ENCODE measurements at places on chromosomes 16 and 17.

GRCh38 chr17:27669850-27670249 lies 38.9 kb downstream of the LGALS9 start:
- no peak for DNase-seq

GRCh38 chr17:18084256-18084655 lies 3.5 kb upstream of the DRG2 start:
- no peak for DNase-seq

DNA sequence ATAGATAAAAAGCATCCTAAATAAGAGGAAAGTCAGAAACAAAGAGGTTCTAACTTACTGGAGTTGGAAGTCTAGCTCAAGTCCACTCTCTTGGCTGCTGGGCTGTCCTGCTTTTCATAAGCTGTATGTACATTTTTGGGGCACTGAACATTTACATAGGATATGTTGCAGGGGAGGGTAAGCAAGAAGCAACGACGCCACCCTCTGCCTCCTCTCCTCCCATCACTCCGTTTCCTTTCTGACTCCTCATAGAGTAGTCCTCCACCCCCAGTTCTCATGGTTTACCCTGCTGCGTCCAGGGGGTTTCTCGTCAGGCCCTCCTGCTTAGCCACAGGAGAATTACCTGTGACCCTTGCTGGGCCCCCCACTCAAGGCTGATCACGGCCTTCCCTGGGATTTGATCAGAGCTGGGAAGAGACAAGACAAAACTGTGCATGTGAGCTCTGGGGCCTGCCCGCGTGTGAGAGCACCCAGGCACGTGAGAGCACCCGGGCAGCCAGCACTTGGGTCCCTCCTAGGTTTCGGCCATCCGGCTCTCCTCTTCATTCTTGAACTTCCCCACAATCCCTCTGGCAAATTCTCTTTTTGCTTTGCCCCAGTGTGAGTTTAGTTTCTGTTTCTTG lies 37.1 kb downstream of the TMEM11 start:
- no peak for DNase-seq

- peak; percentile 63 for DNase-seq
These were observed 18.3 kb downstream of the PSME3IP1 start for GRCh38 chr16:57167538-57167937.

DNA sequence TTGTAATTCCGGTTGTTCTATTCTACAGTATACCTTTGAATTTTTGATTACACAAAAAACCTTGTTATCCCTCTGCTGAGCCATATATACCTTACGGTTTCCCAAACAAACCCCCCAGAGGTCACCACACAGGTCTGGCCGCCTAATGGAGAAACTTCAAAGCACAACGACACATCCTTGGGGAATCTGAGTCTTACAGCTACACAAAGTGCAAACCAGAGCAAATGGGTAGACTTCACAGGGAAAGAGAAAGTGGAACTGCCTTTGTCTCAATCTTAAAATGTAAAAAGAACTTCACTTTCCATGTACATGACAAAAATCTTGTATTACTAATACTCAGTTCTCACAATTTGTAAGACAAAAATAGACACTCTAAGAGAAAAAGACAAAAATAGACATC lies 2.7 kb downstream of the FBXO31 start:
- no peak for DNase-seq

- DNase-seq = no peak
These were observed 44.3 kb downstream of the RGS9 start for GRCh38 chr17:65181237-65182061.

DNA sequence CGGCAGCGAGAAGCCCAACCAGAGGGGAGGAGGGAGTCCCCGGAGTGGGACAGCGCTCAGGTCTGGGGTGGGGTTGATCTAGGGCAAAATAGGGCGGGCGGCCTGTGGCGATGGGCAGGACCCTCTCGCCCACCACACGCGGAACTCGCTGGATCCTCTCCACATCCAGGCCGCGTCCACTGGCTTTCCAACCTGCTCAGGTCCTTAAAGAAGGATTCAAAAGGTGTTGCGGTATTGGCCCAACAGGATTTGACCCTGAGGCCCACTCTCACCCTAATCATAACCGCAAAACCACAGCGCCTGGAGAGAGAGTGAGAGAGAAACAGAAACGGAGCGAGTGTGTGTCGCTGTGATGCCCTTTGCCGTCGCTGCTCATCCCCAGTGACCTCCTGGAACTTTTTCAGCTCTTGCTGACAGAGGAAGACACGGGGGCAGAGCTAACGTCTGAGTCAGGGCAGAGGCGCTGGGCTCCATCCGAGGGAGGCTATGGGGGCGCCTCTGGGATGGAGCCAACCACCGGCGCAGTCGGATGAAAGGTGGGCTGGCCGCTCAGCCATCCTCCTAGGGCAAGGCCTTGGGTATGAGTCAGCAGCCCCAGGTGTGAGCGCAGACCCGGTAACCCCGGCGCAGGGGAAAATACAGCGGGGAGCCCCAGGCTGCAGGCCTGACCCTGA lies 16.7 kb upstream of the OR1F1 start:
- DNase-seq = no peak

DNA sequence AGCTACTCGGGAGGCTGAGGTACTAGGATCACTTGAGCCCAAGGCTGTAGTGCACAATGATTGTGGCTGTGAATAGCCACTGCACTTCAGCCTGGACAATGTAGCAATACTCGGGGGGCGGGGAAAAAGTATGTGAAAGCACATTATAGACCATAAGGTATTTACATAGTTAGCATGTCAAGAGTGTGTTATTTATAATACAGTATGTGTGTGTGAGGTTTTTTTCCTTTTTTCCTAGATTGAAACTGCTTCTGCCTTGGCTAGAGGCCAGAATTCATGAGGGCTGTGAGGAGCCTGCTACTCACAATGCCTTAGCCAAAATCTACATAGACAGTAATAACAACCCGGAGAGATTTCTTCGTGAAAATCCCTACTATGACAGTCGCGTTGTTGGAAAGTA lies 30.5 kb downstream of the PTRH2 start:
- DNase-seq = no peak

GRCh38 chr17:74972973-74973328 lies 392 bp upstream of the HID1 start:
- no peak for DNase-seq

DNA sequence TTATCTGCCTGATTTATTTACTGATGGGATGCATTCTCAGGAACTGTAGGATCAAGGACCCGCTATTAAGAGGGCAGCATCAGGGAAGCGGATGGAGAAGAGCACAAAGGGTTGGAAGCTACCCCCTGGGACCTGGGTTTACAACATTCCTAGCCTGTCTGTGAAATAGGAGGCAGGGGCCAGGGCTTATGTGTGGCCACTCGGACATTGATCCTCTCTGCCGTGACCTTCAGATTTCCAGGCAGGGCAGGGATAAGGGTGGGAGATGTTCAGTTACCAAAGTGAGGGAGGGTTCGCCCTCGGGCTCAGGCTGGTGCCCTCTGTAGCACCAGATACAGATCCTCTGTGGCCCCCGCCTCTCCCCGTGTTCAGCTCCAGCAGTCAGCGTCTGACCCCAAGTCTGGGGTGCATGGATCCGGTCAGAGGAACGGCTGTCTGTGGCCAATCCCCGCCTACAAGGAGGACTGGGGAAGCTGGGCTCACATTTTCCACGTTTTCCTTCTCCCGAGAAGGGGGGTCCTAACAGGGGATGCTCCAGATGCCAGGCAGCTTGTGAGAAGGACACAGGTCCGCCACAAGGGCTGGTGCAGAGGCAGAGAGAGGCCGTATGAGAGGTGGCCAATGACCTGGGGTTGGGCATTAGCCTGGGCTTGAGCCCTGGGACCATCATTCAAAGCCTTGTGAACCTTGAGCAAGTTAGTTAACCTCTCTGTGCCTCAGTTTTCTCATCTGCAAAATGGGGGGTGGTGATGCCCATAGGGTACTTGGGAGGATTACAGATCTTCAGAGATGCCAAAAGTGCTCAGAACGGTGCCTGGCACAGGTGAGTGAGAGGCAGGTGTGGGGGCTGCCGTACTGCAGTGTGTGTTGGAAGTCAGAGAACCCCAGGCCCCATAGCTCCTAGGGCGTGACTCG lies 48.3 kb downstream of the ATP2C2 start:
- DNase-seq = no peak

DNA sequence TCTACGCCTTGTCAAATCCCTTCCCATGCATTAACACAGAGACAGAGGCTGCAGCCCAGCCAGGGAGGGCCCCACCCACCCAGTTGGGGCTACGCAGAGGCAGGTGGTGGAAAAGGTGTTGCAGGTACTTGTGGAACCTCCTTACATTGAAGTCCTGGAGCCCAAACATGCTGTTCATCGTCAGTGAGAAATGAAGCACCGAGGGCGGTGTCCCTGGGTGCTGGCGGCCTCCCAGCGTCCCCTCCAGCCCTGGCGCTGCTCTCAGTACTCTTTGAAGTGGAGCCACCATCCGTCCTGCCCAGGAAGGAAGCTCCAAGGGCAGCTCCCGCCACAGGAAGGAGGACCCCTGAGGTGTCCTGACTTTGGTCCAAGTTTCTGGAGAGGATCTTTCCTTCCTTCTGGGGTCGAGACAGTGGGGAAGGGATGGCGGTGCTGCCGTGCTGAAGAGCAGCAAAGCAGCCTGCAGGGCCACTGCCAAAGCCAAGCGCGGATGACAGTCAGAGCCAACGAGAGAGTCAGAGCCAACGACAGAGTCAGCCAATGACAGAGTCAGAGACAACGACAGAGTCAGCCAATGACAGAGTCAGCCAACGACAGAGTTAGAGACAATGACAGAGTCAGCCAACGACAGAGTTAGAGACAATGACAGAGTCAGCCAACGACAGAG lies 23.4 kb downstream of the LMF1 start:
- no peak for DNase-seq

- DNase-seq = no peak
These were observed 716.6 kb upstream of the CDH8 start for GRCh38 chr16:62752854-62753253.

GRCh38 chr16:59688006-59688405 lies 953.9 kb upstream of the GOT2 start:
- no peak for DNase-seq

DNA sequence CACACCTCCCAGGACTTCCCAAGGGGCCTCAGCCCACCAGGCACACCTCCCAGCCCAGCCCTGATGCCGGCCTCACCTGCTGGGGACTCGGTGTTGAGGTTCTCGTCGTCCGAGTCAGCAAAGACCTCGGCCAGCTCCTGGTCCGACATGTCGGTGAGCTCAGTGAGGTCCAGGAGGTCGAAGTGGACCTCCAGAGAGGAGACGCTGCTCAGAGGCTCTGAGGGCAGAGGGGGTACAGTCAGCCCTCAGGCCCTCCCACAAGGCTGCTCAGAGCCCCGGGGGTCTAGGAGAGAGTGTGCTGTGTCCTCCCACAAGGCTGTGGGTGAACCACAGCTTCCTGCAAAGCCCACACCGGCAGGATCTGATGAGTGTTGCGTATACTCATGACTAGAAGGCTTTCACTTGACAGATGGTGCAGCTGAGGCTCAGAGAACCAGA lies 10.5 kb downstream of the DBNDD1 start:
- DNase-seq = no peak

DNA sequence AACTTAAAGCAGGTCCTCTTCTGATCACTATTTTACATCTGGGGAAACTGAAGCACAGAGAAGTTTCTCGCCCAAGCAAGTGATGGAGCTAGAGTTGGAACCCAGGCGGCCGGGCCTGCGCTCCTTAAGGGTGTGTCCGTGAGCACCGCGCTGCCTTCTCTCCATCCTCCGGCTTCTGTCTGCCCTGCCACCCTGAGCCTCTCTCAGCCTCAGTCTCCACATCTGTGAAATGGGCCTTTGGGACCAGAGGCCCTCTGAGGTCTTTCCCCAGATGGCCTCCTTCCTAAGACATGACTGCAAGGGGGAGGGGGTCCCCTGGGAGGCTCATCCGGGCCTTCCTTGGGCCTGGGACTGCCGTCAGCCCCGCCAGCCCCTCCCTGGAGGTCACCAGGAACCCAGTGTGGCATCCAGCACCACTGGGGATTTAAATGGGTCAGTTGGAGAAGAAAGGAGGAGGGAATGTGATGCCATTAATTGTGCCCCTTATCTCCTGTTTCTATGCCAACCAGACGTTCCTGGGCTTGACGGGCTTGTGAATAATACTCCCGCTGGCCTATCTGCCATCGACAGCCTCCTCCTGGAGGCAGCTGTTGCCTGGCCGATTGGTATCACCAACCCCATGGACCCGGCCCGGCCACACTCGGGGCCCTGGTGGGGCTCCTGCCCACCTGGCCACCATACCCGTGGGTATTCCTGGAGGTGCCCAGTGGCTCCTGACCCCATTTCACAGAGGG lies 5.1 kb downstream of the ZFPM1 start:
- no peak for DNase-seq

GRCh38 chr17:59028328-59028727 lies 78.4 kb downstream of the TRIM37 start:
- no peak for DNase-seq

GRCh38 chr16:47144559-47144877 lies 773 bp upstream of the NETO2 start:
- no peak for DNase-seq

- no peak for DNase-seq
These were observed 21.7 kb upstream of the USP36 start for GRCh38 chr17:78862073-78863023.

DNA sequence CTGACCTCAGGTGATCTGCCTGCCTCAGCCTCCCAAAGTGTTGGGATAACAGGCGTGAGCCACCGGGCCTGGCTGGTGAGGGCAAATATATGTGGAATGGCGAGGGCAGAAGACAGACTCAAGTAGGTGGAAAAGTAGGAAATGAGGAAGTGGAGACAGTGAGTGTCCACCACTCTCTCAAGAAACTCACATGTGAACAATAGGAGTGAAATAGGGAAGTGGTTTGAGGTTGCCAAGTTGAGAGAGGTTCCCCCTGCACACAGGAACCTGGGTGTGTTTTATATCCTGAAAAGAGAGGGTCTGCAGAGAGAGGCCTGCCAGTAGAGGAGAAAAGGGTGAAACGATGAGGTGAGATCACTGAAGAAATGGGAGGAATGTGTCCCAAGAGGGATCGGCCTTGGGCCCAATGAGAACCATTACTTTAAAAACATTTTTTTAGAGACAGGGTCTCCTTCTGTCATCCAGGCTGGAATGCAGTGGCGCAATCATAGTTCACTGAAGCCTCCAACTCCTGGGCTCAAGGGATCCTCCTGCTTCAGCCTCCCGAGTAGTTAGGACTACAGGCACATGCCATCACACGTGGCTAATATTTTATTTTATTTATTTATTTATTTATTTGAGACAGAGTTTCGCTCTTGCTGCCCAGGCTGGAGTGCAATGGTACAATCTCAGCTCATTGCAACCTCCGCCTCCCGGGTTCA lies 17.1 kb upstream of the CORO1A start:
- no peak for DNase-seq

GRCh38 chr16:55233464-55233863 lies 90.5 kb upstream of the IRX6 start:
- no peak for DNase-seq

DNA sequence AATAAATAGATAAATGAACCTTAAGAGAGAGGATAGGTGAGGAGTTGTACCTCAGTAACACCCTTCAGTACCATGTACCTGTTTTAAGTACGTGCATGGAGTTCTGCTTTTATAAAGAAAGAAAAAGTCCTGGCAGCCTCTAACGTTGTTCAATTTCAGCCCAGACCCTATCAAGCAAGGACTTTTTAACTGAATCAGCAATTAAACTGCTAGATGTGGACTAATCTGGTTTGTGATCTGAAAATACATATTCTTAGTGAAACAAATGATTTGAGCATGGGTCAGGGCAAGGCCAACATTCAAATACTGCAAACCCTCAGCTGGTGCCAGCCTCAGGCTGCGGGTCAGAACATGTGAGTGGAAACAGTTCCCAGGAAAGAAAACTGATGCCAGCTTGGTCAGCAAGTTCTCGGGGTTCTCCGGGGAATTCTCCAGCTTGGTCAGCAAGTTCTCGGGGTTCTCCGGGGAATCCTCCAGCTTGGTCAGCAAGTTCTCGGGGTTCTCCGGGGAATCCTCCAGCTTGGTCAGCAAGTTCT lies 84.5 kb downstream of the MRM3 start:
- DNase-seq = no peak

Measured in left kidney (tissue), 8 donors.